ENCODE measurements at places on chromosomes 2 and 18. TPM values are rescaled to one million over a fixed set of nuclear protein-coding genes. Genes with fewer than 3 reads are reported as not detected.
A peak's percentile ranks its signal among the peaks of the same experiment; 100 is the strongest.

Gene DSC2
- 34.1 TPM for total RNA-seq

Gene CDH20
- total RNA-seq = not detected

Gene PROKR1
- total RNA-seq = not detected

Gene ANTXR1
- 28.9 TPM for total RNA-seq

Gene UPP2
- total RNA-seq = not detected

Gene IL36RN
- not detected for total RNA-seq

Gene METTL5
- total RNA-seq = 67.8 TPM

DNA sequence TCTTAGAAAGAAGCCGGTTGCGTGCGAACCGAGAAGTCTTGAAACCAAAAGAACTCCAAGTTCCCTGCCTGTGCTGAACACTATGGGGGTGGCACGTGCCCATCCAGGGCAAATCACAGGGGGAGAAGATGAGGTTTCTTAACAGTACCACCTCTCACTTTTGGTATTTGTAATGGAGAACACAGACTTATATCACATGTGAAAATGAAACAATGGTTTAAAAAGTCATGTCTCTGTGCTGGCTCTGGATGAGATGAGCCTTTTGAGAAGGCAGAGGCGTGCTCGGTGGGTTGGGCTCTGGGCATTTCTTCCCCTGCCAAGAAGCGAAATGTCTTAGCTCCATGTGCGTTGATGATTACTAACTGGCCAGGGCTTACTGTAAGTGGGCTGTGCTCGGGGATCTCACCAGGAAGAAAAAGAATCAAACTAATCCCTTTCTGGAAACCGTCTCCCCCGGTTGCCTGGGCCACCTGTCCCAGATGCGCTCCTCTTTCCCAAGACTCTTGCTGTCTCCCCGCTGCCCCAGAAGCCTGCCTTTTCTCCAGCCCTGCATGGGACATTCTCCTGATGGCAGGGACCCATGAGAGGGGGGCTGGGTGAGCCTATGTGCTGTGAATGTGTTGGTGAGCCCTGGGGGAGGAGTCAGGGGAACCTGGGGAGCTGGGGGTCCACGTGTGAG is 252.9 kb downstream of the PRKCE start:
- DNase-seq = no peak

- DNase-seq = peak; percentile 1
These were observed 125.2 kb upstream of the HDAC4 start for GRCh38 chr2:239526038-239526437.

All from left ventricle myocardium superior (tissue), 1 donor.